ENCODE measurements at places on chromosomes 3 and 15. TPM values are rescaled to one million over a fixed set of nuclear protein-coding genes. Genes with fewer than 3 reads are reported as not detected.

IL12A gene
- total RNA-seq: 0.65 TPM

AZI2 gene
- 59.2 TPM for total RNA-seq

CAMP gene
- not detected for total RNA-seq

TRH gene
- total RNA-seq: not detected

NAALADL2 gene
- total RNA-seq: 3.8 TPM

CLDN11 gene
- 7.5 TPM for total RNA-seq

OR5H14 gene
- total RNA-seq: not detected

DPP8 gene
- total RNA-seq: 66.9 TPM

PIERCE2 gene
- 1.6 TPM for total RNA-seq
